Stimulated activated CD4-positive, alpha-beta T cell treated with anti-CD3 and anti-CD28 coated beads, Interleukin-2, amount 100 ng/mL, for 24 hours (primary cell): ENCODE measurements at places on chromosomes 1 and 21.

GRCh38 chr21:31185663-31186062, 147.4 kb upstream of the KRTAP19-8 start:
- no peak for DNase-seq

DNA sequence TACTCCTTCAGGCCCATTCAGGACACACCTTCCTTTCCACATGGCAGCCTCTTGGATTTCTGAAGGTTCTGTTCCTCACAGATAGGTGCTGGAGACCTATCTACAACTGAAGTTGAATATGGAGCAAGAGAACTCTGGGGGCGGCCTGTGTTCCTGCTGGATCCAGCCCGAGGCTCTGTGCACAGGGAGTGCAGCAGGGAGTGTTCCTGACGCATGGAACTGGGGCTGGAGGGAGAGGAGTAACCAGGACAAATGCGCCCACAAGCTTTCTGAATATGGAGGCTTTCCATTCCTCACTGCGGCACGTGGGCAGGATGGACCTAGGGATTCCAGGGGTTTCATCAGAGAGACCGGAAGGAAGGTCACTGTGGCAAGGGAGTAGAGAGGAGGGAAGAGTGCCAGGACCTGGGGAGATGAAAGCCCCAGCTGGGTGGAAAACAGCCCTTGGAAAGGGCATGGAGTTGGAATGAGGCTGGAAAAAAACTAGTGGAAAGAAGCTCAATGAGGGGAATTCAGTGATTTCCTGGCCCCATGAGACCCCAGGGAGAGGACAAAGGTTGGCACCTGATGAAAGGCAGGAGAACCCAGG, 12.5 kb downstream of the PM20D1 start:
- DNase-seq: no peak

DNA sequence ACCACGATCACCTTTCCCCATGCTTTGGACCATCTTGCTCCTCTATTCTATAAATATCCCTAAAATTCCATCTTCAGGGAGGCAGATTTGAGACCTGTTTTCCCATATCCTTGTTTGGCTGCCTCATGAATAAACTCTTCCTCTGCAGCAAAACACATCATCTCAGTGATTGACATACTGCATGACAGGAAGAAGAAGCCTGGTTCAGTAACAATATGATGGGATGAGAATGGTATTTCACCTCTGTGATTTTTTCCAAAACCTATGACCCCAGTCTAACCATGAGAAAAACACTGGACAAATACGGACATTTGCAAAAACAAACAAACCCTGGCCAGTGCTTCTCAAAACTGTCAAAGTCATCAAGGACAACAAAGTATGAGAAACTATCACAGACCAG, 53.8 kb upstream of the ZSWIM5 start:
- no peak for DNase-seq

DNA sequence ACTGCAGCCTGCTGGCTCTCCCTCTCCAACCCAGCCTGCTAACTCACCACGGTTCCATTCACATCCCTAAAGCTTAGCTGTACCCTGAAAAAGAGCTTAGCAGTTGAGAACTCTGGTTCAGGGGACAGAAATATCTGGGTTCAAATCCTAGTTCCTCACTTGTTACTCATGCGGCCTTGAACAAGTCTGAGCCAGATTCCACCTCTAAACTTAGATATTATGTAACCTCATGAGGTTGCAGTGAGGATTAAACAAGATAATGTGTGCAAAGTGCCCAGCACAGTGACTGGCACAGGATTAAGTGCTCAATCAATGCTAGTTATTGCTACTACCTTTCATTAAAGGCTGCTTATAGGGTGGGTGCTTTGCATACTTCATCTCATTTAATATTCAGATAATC, 41.3 kb upstream of the DHCR24 start:
- no peak for DNase-seq

- DNase-seq: no peak
These were observed 141.3 kb downstream of the FCRL5 start for GRCh38 chr1:157411064-157411463.

DNA sequence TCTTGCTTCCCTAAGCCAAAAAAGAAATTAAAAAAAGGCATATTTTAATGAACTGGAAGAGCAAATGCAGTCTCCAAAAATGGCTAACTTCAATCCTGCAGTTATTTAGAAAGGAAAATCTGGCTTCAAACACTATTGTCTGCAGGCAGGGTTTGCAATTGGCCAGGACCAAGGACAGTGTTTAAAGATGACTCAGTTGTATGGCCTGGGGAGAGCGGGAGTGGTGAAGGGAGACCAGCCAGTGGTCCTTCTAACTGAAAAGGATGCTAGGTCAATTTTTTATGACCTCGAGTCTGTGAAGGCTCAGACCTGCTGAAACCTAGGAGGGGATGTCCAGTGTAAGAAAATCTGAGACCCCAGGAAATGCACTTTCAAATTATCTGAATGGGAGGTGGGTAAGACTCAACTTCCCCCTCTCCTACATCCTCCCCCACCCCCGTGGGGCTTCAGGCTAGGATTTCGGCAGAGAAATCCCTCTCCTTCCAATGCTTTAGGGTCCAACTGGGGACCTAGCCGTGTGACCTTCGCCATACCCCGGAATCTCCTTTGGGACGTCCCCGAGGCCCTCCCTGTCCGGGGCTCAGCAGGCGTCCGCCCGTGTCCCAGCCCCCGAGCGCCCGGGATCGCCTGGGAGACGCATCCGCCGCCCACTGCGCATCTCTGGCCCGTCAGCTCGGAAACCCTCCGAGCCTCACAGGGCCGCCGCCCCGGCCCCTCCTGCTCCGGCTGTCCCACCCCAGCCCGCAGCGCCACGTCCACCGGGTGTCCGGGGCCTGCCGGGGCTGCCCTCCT, 602 bp upstream of the RIMKLA start:
- DNase-seq: no peak

DNA sequence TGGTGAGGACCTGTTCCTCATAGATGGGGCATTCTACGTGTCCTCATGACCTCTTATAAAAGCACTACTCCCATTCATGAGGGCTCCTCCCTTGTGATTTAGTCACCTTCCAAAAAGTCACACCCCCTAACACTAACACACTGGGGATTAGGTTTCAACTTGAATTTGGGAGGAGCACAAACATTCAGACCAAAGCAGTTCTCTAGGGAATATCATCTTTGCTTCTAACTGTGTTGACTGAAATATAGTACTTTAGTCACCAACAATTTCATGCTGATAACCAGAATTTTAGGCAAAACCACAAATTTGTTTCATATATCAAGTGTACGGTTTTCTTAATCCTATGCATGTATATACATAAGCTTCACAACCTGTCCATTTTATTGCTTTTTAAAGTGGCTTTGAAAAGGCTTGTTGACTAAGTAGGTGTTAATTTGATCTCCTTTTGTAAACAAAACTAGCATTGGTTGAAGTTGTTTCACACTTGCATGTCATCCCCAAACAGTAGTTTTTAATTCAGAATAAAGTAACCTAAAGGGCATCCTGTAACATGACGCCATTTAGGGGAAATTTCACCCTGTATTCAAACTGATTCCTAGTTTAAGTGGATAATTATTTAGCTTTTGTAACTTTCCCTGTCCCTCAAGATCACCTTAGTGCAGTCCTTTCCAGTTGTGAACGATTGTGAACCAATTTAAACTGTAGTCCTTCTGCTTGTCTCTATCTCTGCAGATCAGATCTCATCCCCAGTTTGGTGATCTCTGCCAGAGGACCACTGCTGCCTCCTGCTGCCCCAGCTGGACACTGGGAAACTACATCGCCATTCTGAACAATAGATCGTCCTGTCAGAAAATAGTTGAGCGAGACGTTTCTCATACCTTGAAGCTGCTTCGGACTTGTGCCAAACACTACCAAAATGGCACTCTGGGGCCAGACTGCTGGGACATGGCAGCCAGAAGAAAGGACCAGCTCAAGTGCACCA, 141.1 kb downstream of the TLR5 start:
- no peak for DNase-seq

- no peak for DNase-seq
These were observed 2112.9 kb downstream of the NCAM2 start for GRCh38 chr21:23111070-23111600.

DNA sequence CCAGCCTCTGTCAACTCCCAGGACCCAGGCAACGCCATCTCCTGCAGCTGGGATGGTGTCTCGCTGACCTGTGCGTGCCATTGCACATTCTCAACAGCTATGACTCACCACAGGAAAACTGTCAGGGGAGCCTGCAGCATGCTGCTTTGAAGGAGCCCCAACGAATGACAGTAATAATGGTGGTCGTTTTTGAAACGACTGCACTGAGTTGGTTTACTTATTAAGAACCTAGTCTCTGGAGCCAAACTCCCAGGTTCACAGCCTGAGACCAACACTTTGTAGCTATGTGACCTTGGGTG, 21.6 kb downstream of the TCEA3 start:
- no peak for DNase-seq

DNA sequence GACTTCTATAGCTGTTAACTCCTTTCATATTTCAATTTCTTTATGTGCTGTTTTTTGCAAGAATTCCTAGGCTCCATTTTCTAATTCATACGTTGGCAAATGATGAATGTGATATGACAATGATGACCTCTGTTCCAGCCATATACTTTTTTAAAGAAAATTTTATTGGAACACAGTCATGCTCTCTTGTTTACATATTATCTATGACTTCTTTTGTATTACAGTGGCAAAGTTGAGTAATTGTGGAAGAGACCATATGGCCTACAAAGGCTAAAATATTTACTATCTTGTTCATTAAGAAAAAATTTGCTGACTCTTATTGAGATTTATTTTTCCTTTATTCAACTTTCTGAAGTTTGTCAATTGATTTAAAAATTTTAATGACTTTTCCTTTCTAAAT, 7.1 kb downstream of the IFI44L start:
- no peak for DNase-seq

- no peak for DNase-seq
These were observed 6.9 kb upstream of the SLC35F3 start for GRCh38 chr1:233897325-233898162.

DNA sequence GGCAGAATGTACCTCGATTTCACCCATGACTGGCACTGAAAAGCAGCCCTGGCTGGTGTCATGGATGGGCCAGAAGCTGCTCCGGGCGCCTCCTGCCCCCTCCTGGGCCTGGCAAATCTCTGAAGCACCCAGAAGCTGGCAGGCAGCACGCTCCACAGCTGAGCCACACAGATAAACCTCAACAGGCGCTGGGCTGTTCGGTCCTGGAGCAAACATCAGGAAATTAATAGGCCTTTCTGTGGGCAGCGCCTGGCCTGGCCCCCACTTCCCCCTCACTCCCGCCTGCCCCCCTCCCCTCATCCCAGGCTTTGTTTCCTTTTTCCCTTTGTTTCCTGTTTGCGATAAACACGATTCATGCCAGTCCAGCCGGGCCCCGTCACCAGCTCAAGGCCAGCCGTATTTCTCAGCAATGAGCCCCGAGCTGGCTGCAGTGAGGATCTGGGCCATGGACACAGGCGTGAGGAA, 20.1 kb upstream of the DISP3 start:
- no peak for DNase-seq
